ENCODE measurements at places on chromosomes 4 and X.

GRCh38 chr4:156959298-156959702, 12.3 kb downstream of the PDGFC start:
- DNase-seq, result no peak

DNA sequence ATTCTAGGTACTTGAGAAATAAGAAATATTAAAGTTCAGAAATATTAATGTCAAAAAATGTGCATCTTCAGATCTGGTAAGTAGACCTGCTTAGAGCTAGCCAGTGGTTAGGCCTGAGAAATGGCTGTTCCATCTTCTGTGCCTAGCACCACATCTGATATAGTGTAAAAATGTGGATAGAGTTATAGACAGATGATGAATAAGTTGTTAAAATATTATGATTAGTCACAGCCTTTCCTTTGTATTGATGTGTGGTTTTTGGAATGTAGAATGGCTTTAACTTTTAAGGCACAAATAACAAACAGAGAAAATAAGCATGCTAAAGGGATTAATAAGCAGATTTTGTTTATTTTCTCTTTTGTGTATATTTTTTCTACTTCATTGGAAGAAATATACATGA, 133.5 kb upstream of the NUDT6 start:
- no peak for DNase-seq

- DNase-seq, result no peak
Measured at GRCh38 chr4:158013858-158014257, 159.0 kb downstream of the GASK1B start.

DNA sequence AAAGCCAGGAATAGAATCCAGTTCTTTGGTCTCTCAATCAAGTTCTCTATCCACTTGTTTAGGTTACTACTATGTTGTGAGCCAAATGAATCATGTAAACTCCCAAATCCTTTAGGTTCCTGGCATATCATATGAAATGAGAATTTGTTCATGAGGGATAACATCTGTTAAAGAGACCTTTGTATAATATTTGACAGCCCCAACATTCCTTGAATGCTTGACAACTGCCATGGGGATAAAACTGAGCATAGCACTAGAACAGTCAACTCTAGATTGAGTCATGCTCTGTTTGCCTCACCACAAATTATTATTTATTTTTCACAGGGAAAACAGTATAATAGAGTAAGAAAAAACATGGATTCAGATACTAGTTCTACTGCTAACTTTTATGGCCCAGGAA, 93.3 kb downstream of the NAA11 start:
- DNase-seq, result no peak

DNA sequence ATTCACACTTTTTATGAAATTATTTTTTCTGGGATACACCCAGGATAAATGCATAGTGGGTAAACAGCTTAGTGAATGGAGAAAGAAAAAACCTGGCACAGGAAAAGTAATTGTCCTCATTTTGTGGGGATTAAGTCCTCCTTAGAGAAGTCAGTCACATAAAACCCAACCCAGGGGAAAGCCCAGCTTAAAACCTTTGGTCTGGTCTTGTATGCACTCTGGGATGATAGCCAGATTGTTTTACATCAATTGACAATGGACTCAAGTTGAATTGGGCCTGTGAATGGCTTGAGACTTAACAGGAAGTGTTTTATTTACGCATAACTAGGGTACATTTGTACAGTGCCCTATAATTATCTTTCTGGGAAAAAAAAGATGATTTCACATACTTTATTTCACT, 561.3 kb upstream of the GRIA3 start:
- DNase-seq, result no peak

GRCh38 chr4:142615324-142615665, 230.8 kb downstream of the INPP4B start:
- DNase-seq, result no peak

GRCh38 chrX:130114141-130114588, 3.9 kb upstream of the ELF4 start:
- DNase-seq, result no peak

GRCh38 chrX:15059474-15059873, 186.3 kb downstream of the MOSPD2 start:
- DNase-seq, result no peak

- DNase-seq, result no peak
Measured at GRCh38 chrX:13372203-13372980, 52.5 kb upstream of the ATXN3L start.
